Small intestine (tissue), 16 donors: ENCODE measurements at places on chromosomes 3 and 15. TPM values are rescaled to one million over a fixed set of nuclear protein-coding genes. Genes with fewer than 3 reads are reported as not detected.

DIPK2A gene
- polyA plus RNA-seq, result 4.2 TPM

GATA2 gene
- 1.1 TPM for polyA plus RNA-seq

LNP1 gene
- polyA plus RNA-seq, result 2.5 TPM

DISP2 gene
- 3.4 TPM for polyA plus RNA-seq

SNX33 gene
- 18.0 TPM for polyA plus RNA-seq

GP5 gene
- polyA plus RNA-seq, result not detected

CYP8B1 gene
- 0.01 TPM for polyA plus RNA-seq
